ENCODE measurements at places on chromosomes 5 and 9.

DNA sequence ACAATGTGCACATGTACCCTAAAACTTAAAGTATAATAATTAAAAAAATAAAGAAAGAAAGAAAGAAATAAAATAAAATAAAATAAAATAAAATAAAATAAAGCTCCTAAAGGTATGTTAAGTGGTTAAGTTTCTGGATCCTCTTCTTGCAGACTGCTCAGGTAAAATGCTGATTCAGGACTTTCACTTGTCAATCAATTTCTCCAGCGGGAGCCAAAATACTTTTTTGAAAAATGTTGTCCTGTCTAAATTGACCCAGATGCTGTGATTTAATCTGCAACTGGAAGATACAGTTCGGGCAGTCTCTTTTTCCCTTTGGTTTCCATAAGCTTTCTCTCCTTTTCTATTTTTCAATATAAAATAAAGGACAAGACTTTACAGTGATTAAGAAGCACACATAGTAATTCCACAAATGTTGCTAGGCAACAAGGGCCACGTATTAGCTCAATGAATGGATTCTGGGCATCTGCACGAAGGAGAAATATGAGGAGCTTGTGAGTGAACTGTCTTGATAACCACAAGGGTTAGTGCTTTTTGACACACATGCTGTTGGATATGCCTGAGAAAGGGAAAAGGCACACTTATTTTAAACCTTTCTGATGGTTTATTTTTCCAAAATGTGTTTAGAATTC lies 38.6 kb downstream of the HTR4 start:
- DNase-seq, result no peak

DNA sequence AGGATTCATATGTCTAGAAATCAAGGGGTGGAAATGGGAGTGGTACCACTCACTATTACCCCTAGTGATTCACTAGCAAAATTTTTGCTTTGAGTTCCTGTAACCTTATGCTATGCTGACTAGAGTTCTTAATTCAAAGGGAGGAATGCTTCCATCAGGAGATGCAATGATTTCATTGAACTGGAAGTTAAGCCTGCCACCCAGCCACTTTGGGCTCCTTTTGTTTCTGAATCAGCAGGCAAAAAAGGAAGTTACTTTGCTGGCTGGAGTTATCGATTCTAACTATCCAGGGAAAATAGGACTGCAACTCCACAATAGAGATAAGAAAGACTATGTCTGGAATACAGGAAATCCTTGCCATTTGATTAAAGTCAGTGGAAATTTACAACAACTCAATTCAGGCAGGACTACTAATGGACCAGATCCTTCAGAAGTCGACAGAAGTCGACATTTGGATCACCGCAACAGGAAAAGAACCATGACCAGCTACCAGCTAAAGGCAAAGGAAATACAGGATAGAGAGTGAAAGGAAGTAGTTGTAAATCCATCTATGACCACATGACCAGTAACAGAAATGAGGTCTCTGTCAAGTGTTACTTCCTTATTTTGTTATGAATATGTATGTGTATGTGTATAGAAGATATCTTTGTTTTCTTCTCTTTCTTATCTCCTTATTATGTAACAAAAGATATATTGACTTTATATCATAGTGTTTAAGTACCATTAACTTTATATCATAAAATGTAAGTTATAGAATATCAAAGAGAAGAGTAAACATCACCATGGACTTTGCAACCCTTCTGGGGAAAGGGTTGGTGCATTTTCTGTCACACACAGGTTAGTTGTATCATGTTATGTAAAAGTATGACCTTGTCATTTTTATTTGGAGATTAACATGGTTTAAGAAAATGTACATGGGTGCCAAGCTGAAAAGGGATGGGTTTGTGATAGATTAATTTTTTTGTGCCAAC lies 198.7 kb upstream of the HAPLN1 start:
- no peak for DNase-seq

DNA sequence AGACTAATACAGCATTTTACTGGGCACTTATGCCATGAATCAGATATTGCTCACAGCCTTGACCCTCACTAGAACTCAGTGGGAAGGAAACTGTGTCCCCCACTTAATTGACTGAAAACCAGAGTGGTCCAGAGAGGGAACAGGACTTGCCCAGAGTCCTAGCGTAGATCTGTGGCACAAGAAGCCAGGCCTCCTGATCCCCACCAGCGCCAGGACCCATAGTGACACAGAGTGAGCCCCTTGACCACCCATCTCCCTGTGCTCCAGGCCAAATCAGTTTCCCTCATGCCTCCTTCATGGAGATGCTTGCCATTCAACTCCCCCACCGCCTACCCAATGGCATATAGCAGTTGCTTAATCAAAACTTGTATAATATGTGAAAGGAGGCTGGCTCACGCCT lies 8.3 kb downstream of the KIF12 start:
- DNase-seq, result no peak

DNA sequence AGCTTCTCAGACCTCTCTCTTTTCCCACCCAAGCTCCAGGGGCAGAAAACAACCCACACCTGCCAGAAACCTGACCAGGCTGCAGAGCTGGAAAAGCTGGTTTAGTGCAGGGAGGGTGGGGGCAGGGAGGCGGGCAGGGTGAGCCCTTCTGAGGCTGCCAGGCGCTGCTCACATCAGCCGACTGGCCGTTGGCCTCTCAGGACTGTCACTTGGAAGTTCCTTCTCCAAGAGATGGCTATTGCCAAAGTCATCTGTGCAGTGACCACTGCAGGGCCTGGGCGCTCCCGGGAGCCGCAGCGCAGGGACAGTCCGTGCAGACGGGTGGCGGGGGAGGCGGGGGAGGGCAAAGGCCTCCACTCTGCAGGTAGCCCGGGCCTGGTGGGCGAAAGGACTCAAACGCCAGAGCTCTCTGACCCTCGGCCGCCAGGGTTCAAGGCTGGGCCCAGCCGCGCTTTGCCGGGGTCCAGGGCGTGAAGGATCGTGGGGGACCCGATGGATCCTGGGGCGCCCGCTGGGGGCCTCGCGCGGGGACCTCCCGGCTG lies 205.0 kb upstream of the IER5L start:
- DNase-seq, result no peak

DNA sequence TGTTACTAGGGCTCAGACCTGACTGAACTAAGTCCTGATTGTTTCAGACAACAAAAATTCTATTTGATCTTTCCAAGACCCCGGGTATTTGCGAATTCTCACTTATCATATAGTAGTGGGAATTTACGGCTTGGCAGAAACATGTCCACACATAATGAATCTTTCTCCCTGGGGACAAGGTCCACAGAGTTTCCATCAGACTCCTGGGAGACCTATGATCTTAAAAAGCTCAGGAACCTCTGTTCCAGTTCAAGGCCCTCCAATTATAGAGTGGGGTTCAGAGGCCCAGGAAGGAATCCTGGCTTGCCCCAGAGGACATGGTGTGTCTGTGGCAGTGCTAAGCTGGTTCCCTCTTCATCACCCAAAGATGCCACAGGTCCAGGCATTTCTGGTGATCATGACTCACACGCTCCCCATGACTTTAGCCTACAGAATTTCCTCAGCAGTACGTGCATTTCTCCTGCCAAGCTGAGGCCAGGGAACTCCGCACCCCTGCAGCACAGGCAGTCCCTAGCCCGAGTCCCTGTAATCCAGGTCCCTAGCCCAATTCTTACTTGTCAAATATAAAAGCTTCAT lies 12.6 kb downstream of the RAPGEF1 start:
- no peak for DNase-seq

DNA sequence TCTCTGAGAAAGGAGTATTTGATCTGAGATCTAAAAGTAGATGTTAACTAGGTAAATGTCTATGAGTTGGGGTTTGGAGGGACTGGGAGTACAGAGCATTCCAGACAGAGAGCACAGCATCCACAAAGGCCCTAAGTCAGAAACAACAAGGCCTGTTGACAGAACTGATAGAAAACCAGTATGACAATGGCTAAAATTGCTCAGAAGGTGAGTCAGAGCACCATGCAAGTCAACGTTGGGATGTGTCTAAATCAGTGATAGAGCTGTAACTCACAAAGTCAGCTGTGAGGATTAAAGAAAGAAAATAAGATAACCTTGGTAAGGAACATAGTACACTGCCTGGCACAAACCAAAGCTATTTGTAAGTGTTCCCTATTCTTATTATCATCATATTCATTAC lies 124.0 kb downstream of the CETN3 start:
- no peak for DNase-seq

DNA sequence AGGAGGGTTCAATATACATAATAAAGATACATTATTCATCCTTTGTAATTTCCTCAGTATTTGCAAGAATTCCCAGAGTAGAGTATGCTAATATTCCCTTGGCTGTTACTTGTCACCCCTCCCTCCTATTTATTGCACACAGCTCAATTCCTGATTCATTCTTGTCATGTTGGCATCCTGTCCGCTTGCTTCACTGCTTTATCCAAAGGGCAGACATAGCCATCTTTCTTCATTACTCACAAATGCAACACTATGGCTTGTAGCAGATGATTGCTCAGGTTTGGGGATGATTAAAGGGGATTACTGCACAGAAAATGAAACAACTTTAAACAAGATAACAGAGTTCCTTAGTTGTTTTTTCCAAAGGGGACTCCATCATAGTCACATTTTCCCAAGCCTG lies 1.2 kb upstream of the IL33 start:
- DNase-seq, result no peak

GRCh38 chr5:53996008-53996407 lies 314.4 kb downstream of the ARL15 start:
- DNase-seq, result no peak
